ENCODE measurements at places on chromosomes 2 and 18.

DNA sequence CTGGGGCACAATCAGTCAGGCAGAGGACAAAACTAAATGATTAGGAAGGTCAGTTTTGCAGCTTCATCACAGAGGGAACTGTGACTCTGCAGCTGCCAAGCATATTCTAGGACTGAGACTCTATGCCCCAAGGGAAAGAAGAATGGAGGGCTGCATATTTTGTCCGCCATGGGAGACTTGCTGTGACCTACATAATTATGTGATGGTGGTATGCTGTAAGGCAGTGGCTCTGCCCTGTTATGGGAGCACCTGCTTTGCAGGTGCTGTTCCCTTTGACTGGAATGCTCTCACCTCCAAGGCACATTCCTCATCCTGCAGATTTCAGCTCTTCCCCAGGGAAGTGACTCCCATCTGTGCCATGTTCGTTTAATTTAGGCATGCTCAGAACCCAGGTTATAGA is 261.9 kb upstream of the EPHA4 start:
- DNase-seq, result no peak

GRCh38 chr2:205769879-205770278 is 87.6 kb downstream of the NRP2 start:
- no peak for DNase-seq

DNA sequence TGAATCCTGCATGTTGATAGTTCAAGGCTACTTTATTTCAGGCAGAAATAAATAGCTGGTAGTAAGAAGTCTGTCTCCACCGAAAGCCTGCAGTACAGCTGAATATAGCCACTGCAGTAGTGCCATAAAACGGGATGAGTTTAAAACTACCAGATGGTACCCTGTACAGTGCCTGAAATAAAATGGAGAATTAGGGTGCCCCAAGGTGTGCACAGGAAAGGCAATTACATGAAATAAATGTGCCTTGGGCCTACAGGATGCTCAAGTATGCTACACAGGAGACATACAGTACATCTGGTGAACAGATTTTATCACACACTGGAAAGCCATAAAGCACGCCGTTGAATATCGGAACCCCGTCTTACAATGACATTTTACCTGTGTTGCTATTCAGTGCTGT is 447.7 kb upstream of the HNRNPA3 start:
- DNase-seq, result no peak

DNA sequence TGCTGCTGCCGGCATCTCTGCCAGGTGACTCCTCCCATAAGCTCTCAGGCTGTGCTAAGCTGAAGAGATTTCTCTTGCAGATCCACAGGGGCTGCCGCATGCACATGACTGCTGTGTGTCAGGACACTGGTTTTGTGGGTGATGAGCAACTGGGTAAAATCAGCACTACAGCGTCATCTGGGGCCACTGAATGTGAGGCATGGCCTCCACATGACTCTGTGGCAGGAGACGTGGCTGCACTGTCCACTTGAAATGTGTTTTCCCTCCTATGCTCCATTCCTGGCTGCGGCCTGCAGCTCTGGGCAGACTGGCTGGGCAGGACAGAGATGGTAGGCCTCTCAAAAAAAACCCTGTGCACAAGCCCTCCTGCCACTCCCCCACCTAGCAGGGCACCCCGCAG is 63.6 kb downstream of the MARCO start:
- no peak for DNase-seq

GRCh38 chr2:15412779-15413178 is 148.4 kb downstream of the NBAS start:
- DNase-seq, result no peak

GRCh38 chr2:151198645-151199044 is 63.0 kb downstream of the RBM43 start:
- no peak for DNase-seq

GRCh38 chr2:174327021-174327840 is 7.5 kb upstream of the SP9 start:
- no peak for DNase-seq

DNA sequence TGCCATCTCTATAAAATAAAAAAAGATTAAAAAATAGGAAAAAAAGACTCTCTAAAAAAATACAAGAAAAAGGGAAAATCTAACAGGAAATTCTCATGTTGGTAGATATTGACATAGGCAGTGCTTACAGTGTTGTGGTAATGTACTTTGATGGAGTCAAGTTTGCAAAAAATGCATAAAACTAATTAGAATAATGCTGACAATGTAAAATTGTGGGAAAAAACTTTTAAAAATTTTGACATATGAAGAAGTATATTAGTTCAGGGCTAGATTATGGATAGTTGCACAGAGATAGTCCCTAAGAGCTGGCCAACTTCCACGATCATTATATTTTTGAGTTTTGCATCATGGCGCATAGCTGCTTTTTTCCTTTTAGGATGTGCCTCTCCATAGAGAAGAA is 72.7 kb downstream of the GBX2 start:
- DNase-seq, result no peak

GRCh38 chr2:44676379-44676778 is 265.1 kb upstream of the SIX3 start:
- DNase-seq, result no peak

- no peak for DNase-seq
Observed at GRCh38 chr18:79521416-79522205, 125.9 kb downstream of the NFATC1 start.

- DNase-seq, result no peak
Observed at GRCh38 chr2:129730979-129731378, 248.5 kb upstream of the RAB6C start.

- DNase-seq, result no peak
Observed at GRCh38 chr18:69172046-69172445, 228.6 kb upstream of the DOK6 start.

DNA sequence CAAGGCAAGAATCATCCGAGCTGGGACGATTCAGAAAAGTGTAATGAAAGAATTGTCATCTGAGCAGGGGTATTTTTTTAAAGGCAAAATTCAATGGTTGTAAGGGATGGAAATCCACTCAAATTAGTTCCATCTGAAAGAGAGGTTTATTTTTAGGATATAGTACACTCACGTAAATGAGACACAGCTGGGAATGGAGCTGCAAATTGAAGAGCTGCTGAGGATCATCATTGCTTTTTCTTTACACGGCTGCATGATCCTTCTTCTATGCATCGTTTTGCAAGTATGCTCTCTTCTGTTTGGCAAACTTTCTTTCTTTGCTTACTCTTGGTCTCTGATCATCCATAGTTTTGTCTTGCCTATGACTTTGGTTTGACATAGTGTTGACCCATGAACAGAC is 27.4 kb upstream of the CUL3 start:
- no peak for DNase-seq

DNA sequence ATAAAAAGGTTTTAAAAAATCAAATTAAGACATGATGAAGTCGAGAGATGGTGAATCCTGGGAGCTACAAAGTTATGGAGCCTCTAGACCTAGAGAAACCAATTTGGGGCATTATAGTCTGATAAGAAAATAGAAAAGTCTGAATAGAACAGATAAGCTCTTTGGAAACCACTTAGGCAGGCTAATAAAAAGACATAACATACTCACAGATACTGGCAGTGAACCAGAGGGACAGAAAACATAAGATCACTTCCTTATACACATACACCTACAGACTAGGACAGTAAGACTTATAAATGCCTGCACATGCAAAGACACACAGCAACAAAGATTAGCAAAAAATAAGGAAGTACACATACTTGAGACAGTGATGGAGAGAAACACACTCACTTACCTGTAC is 20.0 kb downstream of the SMC6 start:
- no peak for DNase-seq

GRCh38 chr18:48543228-48543627 is 4.4 kb downstream of the CTIF start:
- DNase-seq, result peak; percentile 28

DNA sequence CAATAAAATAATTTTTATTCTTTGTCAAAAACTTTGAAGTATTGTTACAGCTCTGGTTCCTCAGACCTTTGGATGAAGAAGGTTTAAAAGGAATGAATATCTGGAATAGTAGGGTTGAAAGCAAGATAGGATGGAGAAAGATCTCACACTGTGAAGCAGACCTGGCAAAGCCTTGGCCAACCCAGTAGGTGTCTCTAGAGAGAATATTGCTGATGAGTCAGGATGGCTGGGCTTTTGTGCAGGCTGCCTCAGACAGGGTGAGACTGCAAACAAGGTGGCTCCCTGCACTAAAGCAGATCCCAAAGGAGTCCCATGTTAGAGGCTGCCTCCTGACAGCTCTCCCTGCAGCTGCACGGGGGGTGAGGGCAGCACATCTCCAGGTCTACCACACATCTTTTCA is 226.0 kb upstream of the ITGA4 start:
- DNase-seq, result no peak

DNA sequence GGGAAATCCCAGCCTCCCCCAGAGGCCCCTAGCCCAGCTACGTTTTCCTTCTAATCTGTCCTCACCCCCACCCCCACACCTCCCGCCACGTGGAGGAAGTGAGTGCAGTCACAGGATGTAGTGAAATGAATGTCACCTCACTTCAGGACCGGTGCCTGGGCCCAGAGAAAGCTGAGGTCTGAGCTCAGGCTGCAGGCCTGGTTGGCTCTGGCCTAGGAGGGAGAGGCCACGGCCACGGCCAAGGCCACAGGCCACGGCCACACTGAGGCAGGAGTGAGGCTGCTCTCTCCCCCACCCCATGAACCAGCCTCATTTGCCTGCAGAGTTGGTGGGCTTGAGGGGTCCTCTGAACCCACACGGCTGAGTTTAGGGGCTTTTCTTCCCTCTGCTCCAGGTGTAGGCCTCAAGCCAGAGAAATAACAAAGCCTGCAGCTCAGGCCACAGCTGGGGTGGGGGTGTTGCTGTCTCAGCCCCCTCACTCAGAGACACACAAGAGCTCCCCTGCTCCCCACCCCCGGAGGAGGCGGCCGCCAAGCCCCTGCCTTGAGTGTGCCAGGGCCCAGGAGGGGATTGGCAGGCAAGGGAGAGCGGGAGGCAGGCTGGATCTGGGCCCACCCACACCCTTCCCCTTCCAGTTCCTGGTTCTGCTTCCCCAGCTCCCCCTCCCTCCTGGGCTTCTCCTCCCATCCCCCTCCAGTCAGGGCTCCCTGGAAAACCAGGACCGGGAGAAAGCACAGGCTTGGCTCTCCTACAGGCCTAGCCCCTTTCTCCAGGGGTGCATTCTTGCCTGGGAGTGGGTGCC is 27.0 kb downstream of the DNMT3A start:
- DNase-seq, result peak; percentile 85

DNA sequence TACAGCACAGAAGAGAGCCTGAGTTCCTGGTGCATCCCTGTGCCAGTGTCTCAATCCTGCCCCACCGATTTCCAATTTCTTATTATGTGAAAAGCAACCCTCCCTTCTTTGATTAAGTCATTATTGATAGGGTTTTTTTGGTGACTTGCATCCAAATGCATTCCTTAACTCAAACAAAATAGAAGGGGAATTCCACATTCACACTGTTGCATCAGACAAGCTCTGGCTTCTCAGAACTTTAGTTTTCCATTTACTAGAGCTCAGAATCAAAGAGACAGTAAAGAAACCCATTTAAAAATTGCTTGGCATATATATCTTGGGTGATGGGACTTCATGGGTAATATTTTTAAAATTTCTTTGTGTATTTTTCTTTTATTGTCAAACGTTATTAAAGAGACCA is 13.8 kb upstream of the TMEM200C start:
- DNase-seq, result no peak

- DNase-seq, result no peak
Observed at GRCh38 chr18:34746614-34747013, 36.5 kb downstream of the DTNA start.

- no peak for DNase-seq
Observed at GRCh38 chr2:200486529-200486928, 23.3 kb downstream of the KCTD18 start.

- no peak for DNase-seq
Observed at GRCh38 chr18:417495-417894, 83.0 kb downstream of the COLEC12 start.

DNA sequence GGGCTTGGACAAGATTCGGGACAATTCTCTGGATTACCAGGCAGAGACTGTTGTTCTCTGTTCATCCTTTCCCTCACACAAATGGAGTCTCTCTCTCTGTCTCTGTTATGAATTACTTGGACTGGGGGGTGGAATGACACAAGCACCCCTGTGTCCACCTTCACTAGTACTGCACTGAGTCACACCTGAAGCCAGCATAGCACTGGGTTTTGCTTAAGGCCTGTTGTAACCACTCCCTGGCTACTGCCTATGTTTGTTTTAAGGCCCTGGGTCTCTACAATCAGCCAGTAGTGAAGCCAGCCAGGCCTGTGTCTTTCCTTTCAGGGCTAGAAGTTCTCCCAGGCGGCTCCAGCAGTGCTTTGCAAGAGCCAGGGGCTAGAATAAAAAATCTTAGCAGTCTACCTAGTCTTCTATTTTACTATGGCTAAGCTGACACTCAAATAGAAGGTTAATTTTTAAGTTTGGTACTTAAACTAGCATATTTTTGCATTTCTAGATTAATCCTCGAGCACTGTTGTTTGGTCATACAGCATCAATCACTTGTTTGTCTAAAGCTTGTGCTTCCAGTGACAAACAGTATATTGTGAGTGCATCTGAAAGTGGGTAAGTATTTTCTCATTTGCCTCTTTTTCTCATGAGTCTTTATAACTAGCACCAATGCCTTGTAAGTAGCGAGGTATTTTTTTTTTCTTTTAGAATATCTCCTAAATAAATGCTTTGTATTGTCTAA is 27.8 kb downstream of the WDR7 start:
- DNase-seq, result no peak

GRCh38 chr2:45890819-45891218 is 239.3 kb downstream of the PRKCE start:
- DNase-seq, result no peak

- DNase-seq, result no peak
Observed at GRCh38 chr2:168566974-168567665, 111.0 kb downstream of the CERS6 start.

GRCh38 chr2:241522477-241522876 is 14.1 kb upstream of the STK25 start:
- DNase-seq, result no peak

GRCh38 chr2:132517386-132517785 is 100.8 kb downstream of the GPR39 start:
- no peak for DNase-seq

- no peak for DNase-seq
Observed at GRCh38 chr2:216520112-216520511, 21.5 kb downstream of the RPL37A start.

GRCh38 chr2:216858312-216858711 is 1.6 kb downstream of the TNP1 start:
- no peak for DNase-seq

DNA sequence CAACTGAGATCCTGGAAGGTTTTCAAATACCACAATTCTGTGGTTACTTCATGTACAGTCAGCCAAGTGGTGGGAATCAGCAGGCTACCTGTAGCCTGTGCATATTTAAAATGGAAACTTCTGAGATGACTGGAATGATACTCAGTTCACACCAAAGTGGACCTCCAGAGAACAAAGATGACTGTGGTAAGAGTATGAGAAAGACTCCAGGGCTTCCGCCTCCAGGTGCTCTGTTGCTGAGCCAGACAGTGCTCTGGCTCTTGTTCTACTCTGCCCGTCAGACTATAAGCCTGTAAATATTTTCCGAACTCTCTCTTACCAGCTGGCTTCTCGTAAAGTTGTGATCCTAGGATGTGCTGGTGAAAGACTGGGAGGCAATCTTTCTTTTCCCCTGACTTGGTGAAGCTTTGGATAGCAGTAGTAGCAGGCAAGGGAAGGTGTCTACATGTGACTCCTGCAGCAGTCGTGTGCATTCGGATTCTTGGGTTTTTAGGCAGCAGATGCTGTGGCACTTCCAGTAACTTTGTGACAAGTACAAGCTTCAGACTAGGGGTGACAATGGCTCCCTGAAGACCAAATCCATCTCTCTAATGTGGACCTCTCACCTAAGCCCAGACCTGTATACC is 23.1 kb downstream of the ST3GAL5 start:
- DNase-seq, result no peak

GRCh38 chr18:56393870-56394269 is 244.5 kb downstream of the TXNL1 start:
- DNase-seq, result no peak

GRCh38 chr18:65822826-65823225 is 72.0 kb downstream of the CDH7 start:
- no peak for DNase-seq

All from stimulated activated CD4-positive, alpha-beta T cell treated with anti-CD3 and anti-CD28 coated beads, Interleukin-1b, Interleukin-23, amount 100 ng/mL, for 4 hours (primary cell).